Articular chondrocyte of knee joint (primary cell): ENCODE measurements at places on chromosomes 6 and 20. TPM values are rescaled to one million over a fixed set of nuclear protein-coding genes. Genes with fewer than 3 reads are reported as not detected.

HLA-G gene
- 0.11 and 0.13 TPM in 2 replicates for total RNA-seq

DOP1A gene
- 41.2 and 50.8 TPM in 2 replicates for total RNA-seq

PPP1R14C gene
- total RNA-seq = 11.8 and 13.9 TPM in 2 replicates

ANKEF1 gene
- 1.4 and 1.9 TPM in 2 replicates for total RNA-seq

HLA-DMA gene
- total RNA-seq = 6.0 and 8.6 TPM in 2 replicates

DSP gene
- total RNA-seq = 1.3 and 4.6 TPM in 2 replicates

AKAP12 gene
- total RNA-seq = 207 and 366 TPM in 2 replicates

LST1 gene
- total RNA-seq = not detected in 2 replicates

MROH8 gene
- total RNA-seq = 4.1 and 6.4 TPM in 2 replicates

CDK5RAP1 gene
- total RNA-seq = 15.3 and 16.2 TPM in 2 replicates

TP53TG5 gene
- not detected in 2 replicates for total RNA-seq

RAB32 gene
- total RNA-seq = 123 and 133 TPM in 2 replicates

COL19A1 gene
- under 0.01 TPM in 1 of 2 replicates, not detected in the other for total RNA-seq

RAET1L gene
- total RNA-seq = not detected in 2 replicates

ARMC12 gene
- 0.39 and 0.54 TPM in 2 replicates for total RNA-seq

ENPP5 gene
- 0.13 and 0.65 TPM in 2 replicates for total RNA-seq

TPD52L1 gene
- 273 and 288 TPM in 2 replicates for total RNA-seq

DNAH8 gene
- total RNA-seq = under 0.01 TPM in 2 replicates

TMEM14B gene
- total RNA-seq = 78.5 and 92.5 TPM in 2 replicates

ADAT2 gene
- 5.9 and 6.4 TPM in 2 replicates for total RNA-seq

AMD1 gene
- 73.7 and 74.5 TPM in 2 replicates for total RNA-seq

OXT gene
- total RNA-seq = not detected in 2 replicates

CD93 gene
- 0.13 and 0.54 TPM in 2 replicates for total RNA-seq

FAM83C gene
- total RNA-seq = under 0.01 and 0.11 TPM in 2 replicates

MYCT1 gene
- 0.13 and 0.32 TPM in 2 replicates for total RNA-seq

SMIM8 gene
- 10.2 and 11.0 TPM in 2 replicates for total RNA-seq

TCF21 gene
- not detected in 2 replicates for total RNA-seq

XKR7 gene
- total RNA-seq = not detected in 2 replicates

ANGPT4 gene
- total RNA-seq = under 0.01 TPM in 1 of 2 replicates, not detected in the other

JAG1 gene
- 71.6 and 155 TPM in 2 replicates for total RNA-seq

PTK6 gene
- 0.11 and 0.13 TPM in 2 replicates for total RNA-seq

TAGAP gene
- 0.11 TPM in 1 of 2 replicates, not detected in the other for total RNA-seq

BPIFB1 gene
- not detected in 2 replicates for total RNA-seq

BPI gene
- total RNA-seq = not detected in 2 replicates

TLDC2 gene
- 0.54 and 0.65 TPM in 2 replicates for total RNA-seq

XPO5 gene
- 25.8 and 26.0 TPM in 2 replicates for total RNA-seq

PGBD1 gene
- 4.6 and 6.4 TPM in 2 replicates for total RNA-seq

PROKR2 gene
- not detected in 2 replicates for total RNA-seq

DEFB132 gene
- not detected in 2 replicates for total RNA-seq

HLA-A gene
- 132 and 322 TPM in 2 replicates for total RNA-seq

GHRH gene
- not detected in 2 replicates for total RNA-seq

MEP1A gene
- not detected in 2 replicates for total RNA-seq

TUBB1 gene
- total RNA-seq = not detected in 2 replicates

NRM gene
- 3.5 and 4.4 TPM in 2 replicates for total RNA-seq

FNDC1 gene
- 30.5 and 34.9 TPM in 2 replicates for total RNA-seq
